ENCODE measurements at places on chromosomes 13 and 19.

GRCh38 chr19:38778733-38779132 is 5.4 kb upstream of the LGALS7 start:
- no peak for DNase-seq

DNA sequence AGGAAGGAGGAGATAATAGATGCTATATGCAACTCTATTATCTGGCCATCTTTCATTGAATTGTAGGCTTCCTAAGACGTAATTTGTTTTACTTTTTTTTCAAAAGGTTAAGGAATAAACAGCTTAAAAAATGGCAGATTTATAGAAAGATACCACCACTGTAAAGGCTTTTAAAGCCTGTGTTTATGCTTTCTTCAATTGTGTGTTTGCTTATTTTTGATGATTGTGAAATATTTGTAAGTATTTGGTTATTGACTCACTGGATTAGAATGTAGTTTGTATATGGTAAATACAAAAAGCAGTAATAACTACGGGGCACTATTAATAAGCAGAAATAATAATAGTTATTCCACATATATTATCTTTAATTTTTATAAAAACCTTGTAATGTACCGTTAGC is 437.9 kb downstream of the KLF5 start:
- no peak for DNase-seq

- no peak for DNase-seq
Observed at GRCh38 chr19:6717036-6717435, 3.4 kb downstream of the C3 start.

- no peak for DNase-seq
Observed at GRCh38 chr19:8204961-8205360, 4.2 kb upstream of the CERS4 start.

- no peak for DNase-seq
Observed at GRCh38 chr19:12885749-12886650, 1.0 kb downstream of the KLF1 start.

GRCh38 chr19:6219586-6220290 is 60.0 kb downstream of the MLLT1 start:
- no peak for DNase-seq

DNA sequence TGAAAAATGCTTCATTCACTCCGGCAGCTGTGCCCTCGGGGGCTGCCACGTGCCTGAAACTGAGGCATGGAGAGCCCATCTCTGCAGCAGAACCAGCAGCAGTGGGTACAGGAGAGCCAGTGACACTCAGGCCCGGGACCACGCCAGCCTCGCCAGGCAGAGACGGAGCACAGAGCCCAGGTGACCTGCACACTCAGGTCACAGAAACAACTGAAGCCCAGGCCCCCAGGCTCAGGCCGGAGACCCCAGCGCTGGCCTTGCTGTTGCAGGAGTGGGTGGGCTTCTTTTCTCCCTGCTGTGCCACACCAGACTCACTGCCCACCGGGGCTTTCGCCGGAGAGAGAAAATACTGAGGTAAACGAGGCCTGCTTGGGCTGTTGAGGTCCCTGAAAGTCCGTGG is 117.3 kb downstream of the SOX1 start:
- DNase-seq = no peak

GRCh38 chr19:53826876-53827275 is 2.8 kb upstream of the NLRP12 start:
- no peak for DNase-seq

DNA sequence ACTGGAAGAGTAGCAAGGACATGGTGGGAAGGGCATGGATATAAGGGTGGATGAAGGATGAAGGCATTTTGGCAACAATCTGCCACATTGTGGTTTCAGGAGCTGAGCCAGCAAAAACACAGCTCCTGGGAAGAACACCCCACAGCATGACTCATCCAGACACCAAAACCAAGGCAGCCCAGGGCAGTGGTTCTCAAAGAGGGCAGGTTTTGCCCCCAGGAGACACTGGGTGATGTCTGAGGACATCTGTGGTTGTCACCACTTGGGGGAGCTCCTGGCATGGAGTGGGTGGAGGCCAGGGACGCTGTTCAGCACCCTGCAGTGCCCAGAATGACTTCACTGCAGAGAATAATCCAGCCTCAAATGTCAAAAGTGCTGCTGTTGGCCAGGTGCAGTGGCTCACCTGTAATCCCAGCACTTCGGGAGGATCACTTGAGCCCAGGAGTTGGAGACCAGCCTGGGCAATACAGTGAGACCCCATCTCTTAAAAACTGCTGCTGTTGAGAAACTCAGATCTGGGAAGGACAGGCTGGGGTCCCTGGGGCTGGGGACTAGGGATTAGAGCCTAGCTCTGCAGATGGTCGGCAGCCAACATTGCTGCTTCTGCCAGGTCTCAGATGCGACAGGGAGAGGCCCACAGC is 16.1 kb downstream of the ZFR2 start:
- DNase-seq = no peak

DNA sequence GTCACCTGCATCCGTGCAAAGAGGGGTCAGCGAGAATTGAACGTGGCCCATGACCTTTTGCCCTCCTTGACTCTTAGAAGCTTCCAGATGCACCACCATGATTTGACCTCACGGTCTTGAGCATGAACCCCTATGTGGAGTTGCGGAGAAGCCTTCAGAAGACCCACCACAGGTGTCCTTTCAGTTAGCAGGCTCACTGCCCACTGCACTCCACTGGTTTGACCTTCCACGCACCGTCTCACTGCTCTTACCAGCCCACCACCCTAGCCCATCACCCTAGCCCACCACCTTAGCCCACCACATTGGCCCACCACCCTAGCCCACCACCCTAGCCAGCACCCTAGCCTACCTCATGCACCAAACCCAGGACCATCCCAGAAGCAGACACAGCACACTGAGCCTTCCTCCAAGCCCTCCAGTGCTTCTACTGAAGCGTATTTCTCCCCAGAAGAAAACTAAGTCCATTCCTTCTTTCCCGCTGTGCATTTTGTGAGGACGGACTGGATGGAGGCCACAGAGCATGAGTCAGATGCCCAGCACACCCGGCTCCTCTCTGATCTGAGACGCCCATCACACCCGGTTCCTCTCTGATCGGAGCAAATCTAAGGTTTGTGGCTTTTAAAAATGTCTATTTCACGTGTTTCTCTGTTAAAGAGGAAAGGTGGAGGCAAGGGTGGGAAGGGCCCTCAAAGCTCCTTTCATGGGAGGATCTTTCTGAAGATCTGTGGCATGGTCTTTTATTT is 45.8 kb downstream of the SOX1 start:
- DNase-seq = no peak

DNA sequence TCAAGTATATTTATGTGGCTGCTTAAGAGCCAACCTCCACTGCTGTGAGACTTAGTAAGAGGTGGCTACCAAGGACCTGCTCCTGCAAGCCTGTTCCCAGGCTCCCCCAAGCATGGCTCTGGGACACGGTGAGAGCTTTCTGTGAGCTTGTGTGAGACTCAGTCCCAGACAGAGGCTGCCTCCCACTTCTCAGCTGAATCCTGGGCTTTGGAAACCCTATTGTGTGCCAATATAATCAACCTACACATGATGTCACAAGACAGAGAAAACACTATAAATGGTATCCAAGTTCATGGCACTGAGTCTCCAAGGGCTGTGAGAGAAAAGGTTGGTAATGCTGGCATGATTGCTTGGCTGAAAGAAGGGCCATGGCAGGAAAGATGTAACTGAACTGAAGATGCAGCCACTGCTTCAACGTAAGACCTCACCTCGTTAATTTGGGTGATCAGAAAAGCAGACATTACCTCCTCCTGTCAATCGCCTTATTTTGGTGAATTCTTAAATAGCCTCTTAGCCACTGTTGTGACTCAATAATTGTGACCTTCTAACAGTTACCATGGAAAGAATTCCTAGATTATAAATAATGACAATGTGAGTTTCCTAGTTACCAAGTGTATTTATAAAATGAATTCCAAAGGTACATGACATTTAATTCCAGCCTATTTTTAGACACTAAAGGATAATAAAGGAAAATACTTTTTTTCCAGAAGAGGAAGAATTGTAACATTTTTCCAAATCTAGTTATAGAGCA is 332.0 kb downstream of the IRS2 start:
- DNase-seq = no peak

Measured in stimulated activated CD4-positive, alpha-beta T cell treated with anti-CD3 and anti-CD28 coated beads, Interleukin-15, amount 100 ng/mL, for 48 hours (primary cell).